Activated naive CD4-positive, alpha-beta T cell treated with anti-CD3 and anti-CD28 coated beads, Interleukin-2, amount 10 ng/mL, durations not matched to agents 7 days and 5 days (primary cell): ENCODE measurements at places on chromosomes 12 and 14.

DNA sequence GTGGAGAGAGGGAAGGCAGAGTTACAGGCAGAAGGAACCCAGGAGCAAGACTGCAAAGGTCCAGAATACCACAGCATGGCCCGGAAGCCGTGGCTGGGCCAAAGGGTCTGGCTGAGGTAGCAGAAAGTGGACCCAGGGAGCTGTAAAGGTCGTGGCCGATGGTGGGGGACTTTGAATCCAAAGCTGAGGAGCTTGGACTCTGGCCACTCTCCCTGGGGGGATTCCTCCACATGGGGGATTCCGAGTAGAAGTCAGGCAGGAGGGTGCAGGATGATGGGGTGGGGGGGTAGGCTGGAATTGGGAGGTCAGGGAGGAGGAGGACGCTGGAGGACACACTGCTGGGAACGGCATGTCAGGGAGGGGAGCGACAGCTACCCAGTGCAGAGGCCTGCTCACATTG, 125.2 kb downstream of the GCH1 start:
- no peak overlapping the region for H3K4me3 ChIP-seq
- DNase-seq, result peak; percentile 14
- H3K4me1 ChIP-seq, result peaks cover 51% of the 10 kb centered on the region
- H3K27ac ChIP-seq, result no peak overlapping the region

DNA sequence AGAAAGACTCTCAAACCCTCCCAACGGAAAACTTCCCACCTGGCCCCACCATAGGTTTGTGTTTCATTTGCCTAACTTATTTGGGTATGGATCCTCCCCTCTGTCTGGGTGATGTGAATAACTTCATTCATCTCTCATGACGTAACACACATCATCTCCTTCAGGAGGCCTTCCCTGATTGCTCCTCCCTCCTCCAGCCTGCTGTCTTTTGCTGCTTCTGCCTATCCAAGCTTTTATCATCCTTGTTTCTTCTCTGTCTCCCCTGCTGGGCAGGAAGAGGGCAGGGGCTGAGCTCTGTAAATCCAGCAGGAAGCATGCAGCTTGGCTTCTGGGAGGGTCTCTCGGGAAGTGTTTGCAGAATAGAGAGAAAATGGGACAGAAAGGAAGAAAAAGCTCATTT, 766.0 kb upstream of the TBX3 start:
- peaks cover 33% of the 10 kb centered on the region for H3K27me3 ChIP-seq
- no peak for DNase-seq
- no peak overlapping the region for H3K27ac ChIP-seq
- H3K4me1 ChIP-seq, result peaks cover 6% of the 10 kb centered on the region
- H3K4me3 ChIP-seq, result no peak overlapping the region
- no peaks in the 10 kb centered on the region for H3K36me3 ChIP-seq

- peaks cover 33% of the 10 kb centered on the region for H3K36me3 ChIP-seq
- no peak for DNase-seq
- peak overlapping the region; percentile 93 for H3K4me3 ChIP-seq
- H3K27me3 ChIP-seq, result peaks cover 5% of the 10 kb centered on the region
- peaks cover 58% of the 10 kb centered on the region for H3K4me1 ChIP-seq
Measured at GRCh38 chr14:24298892-24299254, 707 bp downstream of the DHRS1 start.

DNA sequence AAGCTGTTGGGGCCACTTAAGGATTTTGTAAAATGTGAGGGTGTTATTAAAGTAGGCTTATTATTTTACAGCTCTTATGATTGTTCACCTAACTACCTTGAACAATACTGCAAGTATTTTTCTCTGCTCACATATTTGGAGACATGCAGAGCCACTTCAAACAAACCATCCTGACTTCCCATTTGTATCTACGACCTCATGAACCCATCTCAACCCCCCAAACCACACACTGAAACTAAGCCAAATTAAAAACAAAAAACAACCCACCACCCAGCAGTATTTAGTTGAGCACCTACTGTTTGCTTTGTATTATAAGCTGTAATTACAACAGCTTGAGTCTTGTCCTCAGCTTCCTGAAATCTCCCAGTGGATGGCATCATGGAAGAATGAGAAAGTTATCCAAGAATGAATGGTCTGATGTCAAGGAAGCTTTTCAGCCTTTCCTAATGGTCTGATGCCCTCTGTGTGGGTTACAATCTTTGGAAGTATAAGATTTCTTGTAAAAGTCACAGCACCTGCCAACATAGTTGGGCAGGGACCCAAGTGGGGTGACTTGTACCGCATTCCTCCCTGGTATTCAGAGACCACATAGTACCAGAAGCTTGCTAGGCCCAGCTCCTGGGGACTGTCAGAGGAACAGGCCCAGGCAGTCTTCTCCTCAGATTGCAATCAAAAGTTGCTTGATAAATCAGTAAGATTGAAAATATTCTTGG, 416.6 kb downstream of the ZFP36L1 start:
- no peak for DNase-seq
- H3K4me1 ChIP-seq, result peaks cover 42% of the 10 kb centered on the region
- no peak overlapping the region for H3K27ac ChIP-seq
- peaks cover 4% of the 10 kb centered on the region for H3K36me3 ChIP-seq
- no peaks in the 10 kb centered on the region for H3K27me3 ChIP-seq
- H3K4me3 ChIP-seq, result no peak overlapping the region

DNA sequence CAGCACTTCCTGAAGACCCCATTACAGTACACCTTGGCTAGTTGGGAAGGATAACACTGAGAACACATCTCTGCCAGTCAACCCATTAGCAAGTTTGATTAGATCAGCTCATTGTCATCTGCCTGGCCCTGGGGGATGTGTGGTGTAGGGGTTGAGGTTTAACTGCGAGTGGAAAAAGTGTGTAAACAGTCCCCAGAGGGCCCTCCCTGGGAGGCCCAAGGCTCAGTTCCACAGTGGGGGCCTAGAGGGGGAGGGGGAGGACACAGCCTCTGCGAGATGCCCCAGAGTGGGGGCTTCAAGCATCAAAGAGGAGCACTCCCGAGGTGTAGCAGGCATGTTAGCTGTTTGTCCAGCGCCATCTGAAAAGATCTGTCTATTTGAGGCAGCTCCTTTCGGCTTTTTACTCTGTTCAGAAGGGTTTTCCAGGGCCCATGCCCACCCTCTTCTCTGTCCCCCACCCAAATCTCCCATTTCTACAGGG, 344 bp downstream of the LPAR5 start:
- H3K4me3 ChIP-seq, result peak overlapping the region; percentile 64
- H3K4me1 ChIP-seq, result peaks cover 49% of the 10 kb centered on the region
- no peaks in the 10 kb centered on the region for H3K36me3 ChIP-seq
- peaks cover 17% of the 10 kb centered on the region for H3K27me3 ChIP-seq

DNA sequence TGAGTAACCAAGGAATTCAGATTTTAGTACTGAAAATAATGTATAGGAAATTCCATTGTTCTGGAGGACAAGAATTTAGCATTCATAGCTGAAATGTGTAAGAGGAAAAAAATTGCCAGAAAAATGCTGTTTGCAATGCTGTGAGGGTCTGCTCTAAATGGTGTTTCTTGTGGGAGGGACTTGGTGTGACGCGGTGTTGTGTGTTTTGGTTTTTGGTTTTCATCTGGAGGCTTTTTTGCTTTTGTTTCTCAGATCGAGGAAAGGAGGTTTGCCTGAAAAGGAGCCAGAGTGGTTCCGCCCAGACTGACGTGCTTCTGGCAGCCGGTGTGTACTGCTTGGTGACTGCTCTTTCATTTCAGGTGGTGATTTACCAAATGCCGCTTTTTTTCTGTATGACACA, 211.8 kb upstream of the HMGA2 start:
- no peaks in the 10 kb centered on the region for H3K36me3 ChIP-seq
- H3K27ac ChIP-seq, result no peak overlapping the region
- DNase-seq, result no peak
- no peak overlapping the region for H3K4me3 ChIP-seq
- H3K27me3 ChIP-seq, result no peaks in the 10 kb centered on the region
- no peaks in the 10 kb centered on the region for H3K4me1 ChIP-seq
